A172 (cell line): ENCODE measurements at places on chromosomes 4 and X.

- no peak for DNase-seq
Observed at GRCh38 chr4:41026971-41027370, 187.4 kb downstream of the APBB2 start.

DNA sequence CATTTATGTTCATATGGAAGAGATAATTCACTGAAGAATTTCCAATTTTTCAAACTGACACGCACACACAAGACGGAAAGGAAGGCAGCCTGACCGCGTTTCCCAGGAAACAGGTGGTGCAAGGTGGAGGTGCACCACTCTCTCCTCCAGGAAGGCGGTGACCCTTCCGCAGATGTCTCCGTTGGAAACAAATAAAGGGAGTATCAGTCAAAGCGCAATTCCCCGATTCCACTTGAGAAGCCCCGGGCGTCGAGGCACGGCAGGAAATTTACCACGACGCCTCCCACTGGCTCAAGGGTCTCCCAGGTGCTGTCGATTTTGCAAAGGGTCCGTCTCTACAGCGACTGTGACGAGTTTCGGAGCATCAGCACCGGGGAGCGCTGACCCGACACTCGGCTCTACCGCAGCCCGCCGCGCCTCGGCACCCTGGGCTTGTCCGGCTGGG is 770 bp upstream of the TIGD2 start:
- no peak for DNase-seq

DNA sequence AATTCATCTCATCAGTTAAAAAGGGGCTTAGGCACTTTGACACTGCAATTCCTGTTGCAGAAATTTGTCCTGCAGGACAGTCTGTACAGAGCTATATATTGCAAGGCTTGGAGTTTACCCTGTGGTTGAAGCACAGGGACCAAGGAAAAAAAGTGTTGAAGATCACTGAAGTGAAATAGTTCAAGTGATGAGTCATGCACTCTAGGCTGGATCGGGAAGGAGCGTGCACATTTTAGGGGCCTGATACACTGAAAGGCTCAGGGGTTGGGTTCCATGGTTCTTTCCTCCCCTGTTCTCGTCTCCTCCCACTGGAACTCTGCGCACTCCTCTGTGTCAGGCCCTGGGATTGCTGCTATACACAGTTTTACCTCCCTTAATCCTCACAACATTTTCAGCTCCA is 104.9 kb upstream of the ARMCX2 start:
- no peak for DNase-seq

DNA sequence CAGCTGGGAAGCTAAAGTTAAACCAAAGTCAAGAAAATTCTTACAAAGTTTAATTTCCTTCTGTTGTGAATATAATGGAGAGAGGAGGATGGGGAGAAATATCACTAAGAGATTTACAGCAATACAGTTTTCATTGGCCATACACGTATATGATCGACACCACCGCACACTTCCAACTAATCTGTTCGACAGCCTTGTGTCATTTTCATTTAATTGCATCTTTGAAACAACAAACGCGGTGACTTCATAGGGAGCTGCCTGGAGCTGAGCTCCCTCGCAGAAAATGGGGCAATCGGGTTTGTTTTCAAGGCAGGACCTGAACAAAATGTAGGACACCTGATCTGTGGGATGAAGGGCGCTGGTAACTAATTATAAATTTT is 1.3 kb downstream of the PTPN13 start:
- no peak for DNase-seq

GRCh38 chr4:180225977-180226376 is 2017.2 kb upstream of the TENM3 start:
- no peak for DNase-seq

DNA sequence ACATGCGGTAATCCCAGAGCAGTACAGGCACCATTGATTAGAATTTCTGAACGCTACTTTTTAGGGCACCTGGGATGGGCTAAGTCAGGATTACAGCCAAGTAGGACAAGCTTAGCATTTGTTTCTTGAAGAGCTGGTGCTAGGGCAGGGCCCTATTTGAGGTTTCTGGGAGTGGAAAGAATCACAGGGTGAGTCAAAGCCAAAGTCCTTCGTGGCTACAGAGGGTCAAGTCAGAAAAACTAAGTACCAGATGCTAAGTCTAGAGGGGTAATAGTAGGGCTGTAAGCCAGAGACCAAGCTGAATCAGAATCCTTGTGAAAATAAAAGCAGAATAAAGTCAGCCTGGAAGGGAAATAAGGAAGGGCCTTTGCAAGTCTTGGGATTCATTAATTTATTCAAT is 448.6 kb downstream of the ZIC3 start:
- no peak for DNase-seq

- DNase-seq: no peak
Observed at GRCh38 chr4:45569619-45570018, 554.2 kb downstream of the GABRG1 start.

DNA sequence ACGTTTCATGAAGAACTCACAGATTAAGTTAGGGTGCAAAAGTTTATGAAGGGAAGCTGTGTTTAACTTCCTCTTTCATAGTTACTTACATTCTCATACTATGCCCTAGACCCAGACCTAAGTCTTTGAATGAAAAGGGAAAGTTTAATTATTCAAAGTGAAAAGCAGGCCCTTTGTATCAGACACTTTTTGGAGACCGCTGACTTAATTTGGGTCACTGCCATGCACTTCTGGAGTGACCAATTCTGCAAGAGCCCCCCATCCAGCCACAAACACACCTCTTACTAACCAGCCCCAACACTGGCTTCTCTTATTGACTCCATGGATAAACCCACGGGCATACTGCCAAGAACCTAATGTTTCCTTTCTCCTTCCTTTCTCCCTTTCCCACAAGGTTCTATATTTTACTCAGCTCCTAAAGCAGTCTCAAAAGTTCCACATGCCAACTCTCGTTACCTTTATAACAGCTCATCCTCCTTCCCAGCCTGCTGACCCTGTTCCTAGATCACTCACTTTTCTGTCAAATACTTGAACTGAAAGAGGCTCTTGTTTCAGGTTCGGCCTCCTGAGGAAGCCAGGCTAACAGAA is 34.5 kb downstream of the ABCE1 start:
- no peak for DNase-seq

DNA sequence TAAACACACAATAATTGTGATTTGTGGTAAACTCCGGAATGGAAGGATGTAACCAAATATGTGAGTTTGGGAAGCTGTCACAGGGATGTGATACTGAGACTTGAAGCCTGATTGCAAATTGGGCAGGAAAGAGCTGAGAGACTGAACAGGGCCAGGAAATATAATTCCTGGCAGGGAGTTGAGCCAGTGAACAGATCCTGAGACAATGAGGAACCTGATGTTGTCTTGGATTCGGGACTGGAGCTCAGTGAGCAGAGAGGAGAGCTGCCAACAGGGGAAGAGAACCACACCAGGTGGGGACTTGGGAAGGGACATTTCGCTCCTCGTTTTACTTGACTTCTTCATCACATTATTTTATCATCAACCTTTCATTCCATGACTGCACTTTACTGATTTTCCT is 386.0 kb downstream of the TLL1 start:
- DNase-seq: no peak

DNA sequence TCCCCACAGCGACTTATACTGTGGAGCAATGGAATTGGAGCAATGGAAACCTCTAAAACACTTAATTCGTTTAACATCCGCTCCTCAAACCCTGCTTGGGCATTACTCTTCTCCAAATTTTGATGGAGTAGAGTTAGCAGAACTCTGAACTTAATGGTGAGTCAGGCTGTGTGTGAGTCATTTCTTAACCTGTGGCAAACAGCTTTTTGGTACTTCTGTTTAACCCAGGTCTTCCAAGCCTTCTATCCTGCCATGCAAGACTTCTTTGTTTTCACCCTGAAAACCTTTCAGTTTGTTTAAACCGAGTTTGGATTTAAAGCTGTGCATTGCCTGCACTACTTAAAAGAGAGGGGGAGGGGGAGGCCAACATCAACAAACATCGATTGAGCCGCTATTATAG is 3.6 kb upstream of the AMOT start:
- DNase-seq: no peak

GRCh38 chr4:10743357-10743756 is 58.8 kb upstream of the CLNK start:
- no peak for DNase-seq

DNA sequence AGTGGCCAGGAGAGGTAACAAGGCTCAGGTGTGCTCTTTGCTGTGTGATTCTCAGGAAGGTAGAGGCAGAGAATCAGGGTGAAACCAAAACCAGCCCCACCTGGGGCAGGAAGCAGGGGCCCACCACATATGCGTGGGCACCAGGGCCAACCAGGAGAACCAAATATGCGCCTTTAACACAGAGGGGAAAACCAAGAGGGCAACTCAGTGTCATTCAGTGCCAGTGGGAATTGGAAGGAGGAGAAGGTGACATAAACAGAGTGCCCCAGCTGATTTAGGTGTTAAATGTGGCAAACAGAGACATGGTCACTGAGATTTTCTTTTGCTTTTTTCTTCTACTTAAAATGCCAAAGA is 106.8 kb upstream of the MAMLD1 start:
- no peak for DNase-seq

GRCh38 chr4:74660866-74661265 is 133.5 kb downstream of the BTC start:
- no peak for DNase-seq

GRCh38 chr4:101604976-101605375 is 185.6 kb upstream of the BANK1 start:
- no peak for DNase-seq

GRCh38 chr4:3372264-3372932 is 69.4 kb upstream of the HGFAC start:
- DNase-seq: no peak

GRCh38 chr4:128364565-128364964 is 77.0 kb upstream of the PGRMC2 start:
- DNase-seq: no peak

GRCh38 chrX:18793601-18794089 is 86.2 kb downstream of the PPEF1 start:
- no peak for DNase-seq

- DNase-seq: no peak
Observed at GRCh38 chr4:113834298-113834697, 72.8 kb upstream of the CAMK2D start.

- DNase-seq: no peak
Observed at GRCh38 chr4:48191758-48192157, 57.7 kb upstream of the TXK start.

- no peak for DNase-seq
Observed at GRCh38 chrX:19718642-19719041, 168.8 kb downstream of the SH3KBP1 start.

DNA sequence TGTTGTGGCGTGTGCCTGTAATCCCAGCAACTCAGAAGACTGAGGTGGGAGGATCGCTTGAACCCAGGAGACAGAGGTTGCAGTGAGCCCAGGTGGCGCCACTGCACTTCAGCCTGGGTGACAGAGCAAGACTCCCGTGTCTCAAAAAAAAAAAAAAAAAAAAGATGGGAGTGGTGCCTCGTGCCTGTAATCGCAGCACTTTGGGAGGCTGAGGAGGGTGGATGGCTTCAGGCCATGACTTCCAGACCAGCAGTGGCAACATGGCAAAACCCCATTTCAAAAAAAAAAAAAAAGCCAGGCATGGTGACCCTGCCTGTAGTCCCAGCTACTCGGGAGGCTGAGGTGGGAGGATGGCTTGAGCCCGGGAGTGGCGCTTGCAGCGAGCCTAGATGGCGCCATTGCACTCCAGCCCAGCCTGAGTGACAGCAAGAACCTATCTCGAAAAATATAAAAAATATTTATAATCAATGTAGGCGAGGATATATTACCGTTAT is 27.0 kb downstream of the EIF2S3 start:
- DNase-seq: peak; percentile 74

GRCh38 chr4:19971829-19972228 is 279.9 kb upstream of the SLIT2 start:
- DNase-seq: peak; percentile 67

DNA sequence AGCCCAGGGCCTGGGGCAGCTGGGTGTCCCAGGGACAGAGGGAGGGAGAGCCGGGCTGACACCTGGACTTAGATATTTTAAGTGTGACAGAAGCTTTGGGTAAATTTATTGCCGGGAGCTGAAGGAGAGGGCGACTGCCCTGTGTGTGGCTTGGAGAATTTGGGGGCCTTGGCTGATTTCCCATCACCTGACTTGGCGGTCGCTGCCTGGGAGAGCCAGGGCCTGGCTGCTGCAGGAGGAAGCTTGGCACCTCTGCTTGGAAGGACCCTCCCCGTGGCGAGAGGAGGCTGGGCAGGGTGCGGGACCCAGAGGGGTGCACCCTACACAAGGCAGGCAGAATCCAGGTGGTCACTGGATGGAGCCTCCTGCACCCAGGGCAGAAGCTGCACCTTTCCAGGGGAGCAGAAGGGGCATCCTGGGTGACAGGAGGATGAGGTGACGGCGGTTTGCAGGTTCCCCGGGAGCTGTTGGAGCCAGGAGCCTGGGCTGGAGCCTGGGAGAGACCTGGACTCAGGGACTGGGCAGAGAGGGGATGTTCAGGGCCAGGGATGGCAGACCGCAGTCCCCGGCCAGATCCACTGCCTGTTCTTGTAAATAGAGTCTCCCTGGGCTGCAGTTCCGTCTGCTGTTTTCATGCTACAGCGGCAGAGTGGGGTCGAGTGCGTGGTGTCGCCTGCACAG is 72.0 kb downstream of the RGS12 start:
- DNase-seq: no peak

DNA sequence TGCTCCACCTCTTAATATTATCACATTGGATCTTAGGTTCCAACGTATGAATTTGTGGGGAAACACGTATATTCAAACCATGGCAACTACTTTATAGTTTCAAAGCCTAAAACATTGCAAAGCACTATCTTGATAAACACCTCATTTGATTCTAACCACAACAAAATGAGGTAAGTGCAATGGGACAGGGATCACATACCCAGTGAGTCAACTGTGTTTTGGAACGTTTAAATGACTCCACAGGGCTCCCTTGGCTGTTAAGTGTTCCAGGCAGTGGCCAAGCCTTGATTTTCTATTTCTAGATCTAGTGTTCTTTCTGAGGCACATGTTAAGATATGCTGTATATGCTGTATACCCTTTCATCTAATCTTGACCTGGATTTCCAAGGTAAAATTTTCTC is 54.5 kb upstream of the C1QTNF7 start:
- DNase-seq: no peak

- no peak for DNase-seq
Observed at GRCh38 chr4:152304220-152304619, 231.7 kb downstream of the FBXW7 start.

GRCh38 chrX:153913701-153914100 is 9.2 kb downstream of the AVPR2 start:
- DNase-seq: no peak

- DNase-seq: no peak
Observed at GRCh38 chrX:103540145-103540544, 20.9 kb upstream of the RAB40A start.

- no peak for DNase-seq
Observed at GRCh38 chr4:21986307-21986706, 37.7 kb upstream of the KCNIP4 start.

DNA sequence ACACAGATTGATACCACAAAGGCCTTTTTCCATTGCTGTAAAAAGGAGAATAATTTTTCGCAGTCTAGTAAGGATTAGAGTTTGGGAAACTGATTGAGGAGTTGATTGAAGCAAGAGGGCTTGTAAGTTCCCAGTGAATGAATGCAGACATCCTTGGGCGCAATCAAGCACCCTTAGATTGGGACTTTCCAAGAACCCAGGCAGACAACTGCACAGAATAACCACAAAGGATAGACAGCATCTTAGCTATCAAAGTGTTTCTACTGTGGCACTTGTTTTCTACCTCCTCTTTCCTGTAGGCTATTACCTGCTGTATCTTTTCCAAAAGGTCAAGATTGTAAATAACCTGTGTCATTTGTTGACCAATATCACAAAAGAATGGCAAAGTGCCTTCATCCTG is 2.6 kb downstream of the COX18 start:
- no peak for DNase-seq
